ENCODE measurements at places on chromosomes 6 and 20. TPM values are rescaled to one million over a fixed set of nuclear protein-coding genes. Genes with fewer than 3 reads are reported as not detected.

The PRSS16 gene
- total RNA-seq = not detected

The PAK5 gene
- total RNA-seq = not detected

The ERVFRD-1 gene
- not detected for total RNA-seq

The REPS1 gene
- 13.7 TPM for total RNA-seq

The STX11 gene
- total RNA-seq = 1.7 TPM

The IRF4 gene
- total RNA-seq = not detected

The STXBP5 gene
- total RNA-seq = 24.8 TPM

The CD93 gene
- total RNA-seq = 6.0 TPM

The SOBP gene
- total RNA-seq = 2.2 TPM

The PI16 gene
- total RNA-seq = under 0.01 TPM

The CCN6 gene
- not detected for total RNA-seq

The COL19A1 gene
- total RNA-seq = not detected

The SNAI1 gene
- total RNA-seq = 2.9 TPM

The OR12D3 gene
- total RNA-seq = not detected

The RBPJL gene
- not detected for total RNA-seq

The SF3B5 gene
- 185 TPM for total RNA-seq

The LATS1 gene
- total RNA-seq = 2.9 TPM

The SAMD5 gene
- total RNA-seq = 0.08 TPM

The OR2H1 gene
- not detected for total RNA-seq

The TRIM10 gene
- not detected for total RNA-seq

The OR2J3 gene
- total RNA-seq = not detected

The KCNQ2 gene
- not detected for total RNA-seq

The PPP1R16B gene
- 0.12 TPM for total RNA-seq

The FAM217A gene
- not detected for total RNA-seq

The CALHM4 gene
- not detected for total RNA-seq

The RAET1G gene
- 3.3 TPM for total RNA-seq

The ZBP1 gene
- not detected for total RNA-seq

The KIF13A gene
- 42.8 TPM for total RNA-seq

The CFB gene
- total RNA-seq = 15.0 TPM

The DCDC2 gene
- total RNA-seq = not detected

The ABHD16B gene
- total RNA-seq = not detected

The DYNLRB1 gene
- 61.2 TPM for total RNA-seq
